ENCODE measurements at places on chromosomes 16 and 17.

DNA sequence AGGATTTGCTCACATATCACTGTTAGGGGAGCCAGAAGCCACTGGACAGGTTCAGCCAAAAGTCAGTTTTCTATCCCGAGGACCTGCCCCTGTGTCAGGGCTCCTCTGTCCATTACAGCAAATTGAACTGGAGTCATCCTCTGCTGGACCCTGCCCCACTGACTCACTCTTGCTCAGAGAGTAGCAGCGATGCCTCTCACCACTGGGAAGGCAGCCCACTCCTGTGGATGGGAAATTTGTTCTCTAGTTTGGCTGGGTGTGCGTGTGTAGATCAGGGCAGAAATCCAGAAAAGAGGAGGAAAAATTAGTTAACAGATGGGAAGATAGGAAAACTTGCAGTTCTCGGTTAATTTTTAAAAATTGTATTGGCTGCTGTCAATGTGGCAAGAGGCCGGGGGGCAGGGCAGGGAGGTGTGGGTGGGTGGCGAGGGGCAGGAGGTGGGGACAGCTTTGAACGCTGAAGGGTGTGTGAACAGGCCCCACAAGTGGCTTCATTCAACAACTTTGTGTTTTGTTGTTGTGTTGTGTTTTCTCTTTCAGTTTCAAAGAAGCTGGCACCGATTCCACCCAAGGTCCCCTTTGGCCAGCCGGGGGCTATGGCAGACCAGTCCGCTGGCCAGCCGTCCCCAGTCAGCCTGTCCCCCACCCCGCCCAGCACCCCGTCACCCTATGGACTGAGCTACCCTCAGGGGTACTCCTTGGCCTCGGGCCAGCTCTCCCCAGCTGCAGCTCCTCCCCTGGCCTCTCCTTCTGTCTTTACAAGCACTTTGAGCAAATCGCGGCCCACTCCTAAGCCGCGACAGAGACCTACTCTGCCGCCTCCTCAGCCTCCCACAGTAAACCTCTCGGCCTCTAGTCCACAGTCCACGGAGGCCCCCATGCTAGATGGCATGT lies 33.6 kb downstream of the ELAC2 start:
- DNase-seq = no peak

DNA sequence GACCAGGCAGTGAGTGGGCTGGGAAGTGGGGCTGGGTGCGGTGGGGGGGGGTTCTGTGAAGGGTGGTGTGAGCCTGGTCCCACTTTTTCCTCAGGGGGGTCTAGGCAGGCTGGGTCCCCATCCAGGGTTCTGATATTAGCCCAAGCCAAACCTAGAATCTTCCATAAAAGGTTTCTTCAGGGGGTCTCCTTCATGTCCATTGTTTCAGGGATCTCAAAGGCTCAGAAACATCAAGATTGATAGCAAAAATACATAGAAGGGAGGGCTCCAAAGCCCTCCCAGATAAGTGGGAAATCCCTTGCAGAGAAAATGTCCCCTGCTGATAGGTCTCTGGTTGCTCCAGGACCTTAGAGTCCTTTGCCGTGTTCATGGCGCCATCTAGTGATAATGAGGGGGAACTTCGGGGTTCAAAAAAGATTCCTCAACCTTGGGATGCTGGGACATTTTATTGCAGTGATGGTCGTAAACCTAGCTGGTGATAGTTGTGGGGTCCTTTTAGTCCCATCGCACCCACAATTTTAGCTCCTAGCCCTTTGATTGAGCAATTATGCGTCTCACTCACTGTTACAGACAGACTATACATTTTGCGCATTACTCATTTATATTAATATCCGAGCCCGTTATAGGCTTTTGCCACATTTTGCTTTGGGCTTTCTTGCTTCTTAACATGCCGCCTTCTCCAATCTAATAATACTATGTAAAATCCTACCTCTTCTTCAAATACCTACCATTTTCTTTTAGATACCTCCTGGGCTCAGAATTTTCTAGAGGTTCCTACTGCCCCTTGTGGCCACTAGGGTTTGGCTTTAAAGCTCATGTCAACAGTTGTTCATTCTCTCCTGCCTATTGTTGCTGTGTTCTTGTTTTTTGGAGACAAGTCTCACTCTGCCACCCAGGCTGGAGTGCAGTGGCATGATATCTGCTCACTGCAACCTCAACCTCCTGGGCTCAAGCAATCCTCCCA lies 35.1 kb downstream of the IGF2BP1 start:
- DNase-seq = peak; percentile 58

DNA sequence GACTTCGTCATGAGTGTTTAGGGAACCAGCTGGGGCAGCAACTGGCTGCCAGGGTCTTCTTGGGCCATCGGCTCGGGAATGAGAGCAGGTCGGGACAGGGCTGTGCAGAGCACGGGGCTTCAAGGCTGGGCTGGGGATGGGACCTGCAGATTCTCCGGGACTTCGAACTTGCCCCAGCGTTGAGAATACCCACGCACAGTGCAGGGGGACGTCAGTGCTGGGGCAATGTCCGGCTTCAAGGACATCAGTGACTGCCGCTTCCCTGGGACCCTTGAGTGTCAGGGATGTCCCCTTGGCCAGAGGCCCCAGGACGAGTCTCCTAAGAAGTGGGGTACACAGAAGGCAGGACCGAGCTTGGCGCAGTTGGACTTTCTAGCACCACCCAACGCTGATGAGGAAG lies 76.3 kb downstream of the MGAT5B start:
- no peak for DNase-seq

GRCh38 chr16:88383401-88384221 lies 852 bp downstream of the ZNF469 start:
- DNase-seq = no peak

- DNase-seq = peak; percentile 70
Measured at GRCh38 chr16:75282466-75283281, 31.2 kb upstream of the BCAR1 start.

- DNase-seq = no peak
Measured at GRCh38 chr17:68344701-68345136, 53.4 kb downstream of the ARSG start.

- no peak for DNase-seq
Measured at GRCh38 chr16:61681124-61681523, 355.1 kb downstream of the CDH8 start.

- DNase-seq = no peak
Measured at GRCh38 chr17:14359163-14360020, 58.5 kb downstream of the HS3ST3B1 start.

DNA sequence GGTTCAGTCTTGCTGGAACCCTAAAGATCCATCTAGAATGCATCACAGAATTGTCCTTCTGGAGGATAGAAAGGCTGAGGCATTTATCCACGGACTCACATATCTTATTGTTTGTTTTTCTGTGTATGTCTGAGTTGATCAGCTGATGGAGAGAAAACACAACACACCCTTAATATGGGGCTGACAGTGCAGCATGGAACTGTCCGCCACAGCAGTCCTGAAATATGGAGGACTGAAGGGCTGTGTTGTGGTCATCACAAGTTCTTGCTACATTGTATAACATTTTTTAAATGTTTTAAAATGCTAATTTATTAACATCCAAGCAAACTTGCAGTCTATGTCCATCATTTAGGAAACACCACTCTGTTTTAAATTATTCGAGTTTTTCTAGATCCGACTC lies 448.9 kb upstream of the ERCC4 start:
- no peak for DNase-seq

DNA sequence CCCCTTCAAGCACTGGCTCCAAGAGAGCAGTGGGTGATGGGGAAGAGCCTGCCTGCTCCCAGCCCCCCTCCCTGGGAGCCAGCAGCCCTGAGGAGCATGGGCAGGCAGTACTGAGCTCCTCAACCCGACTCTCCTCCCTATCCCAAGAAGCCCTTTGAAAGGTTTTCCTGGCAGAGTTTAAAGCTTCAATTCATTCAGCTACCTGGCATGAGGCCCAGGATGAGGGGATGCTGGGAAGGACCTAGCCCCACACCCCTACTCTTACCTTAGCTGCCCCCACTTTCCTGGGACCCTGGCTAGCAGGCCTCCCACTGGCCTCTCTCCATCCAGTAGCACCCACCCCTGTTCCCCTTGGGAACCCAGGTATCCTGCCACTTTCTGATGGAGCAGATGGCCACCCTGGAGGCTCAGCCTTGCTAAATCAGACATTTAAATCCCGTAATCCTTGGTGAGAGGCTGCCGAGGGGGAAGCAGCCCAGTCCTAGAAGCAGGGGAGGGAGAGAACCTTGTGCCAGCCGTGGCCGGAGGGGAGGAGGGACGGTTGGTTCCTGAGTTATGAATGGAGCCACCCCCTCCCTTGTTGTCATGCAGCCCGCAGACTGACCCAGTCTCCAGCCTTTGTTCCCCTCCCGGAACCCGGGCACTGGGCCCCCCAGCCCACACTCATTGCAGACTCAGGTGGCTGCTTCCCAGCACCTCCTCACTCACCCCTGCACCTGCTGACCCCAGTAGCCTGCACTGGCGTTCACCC lies 17.1 kb downstream of the ATP1B2 start:
- no peak for DNase-seq

Data from foreskin keratinocyte (primary cell).